ENCODE measurements at places on chromosomes 4 and X.

- DNase-seq = no peak
Measured at GRCh38 chr4:25013756-25014661, 16.7 kb downstream of the LGI2 start.

DNA sequence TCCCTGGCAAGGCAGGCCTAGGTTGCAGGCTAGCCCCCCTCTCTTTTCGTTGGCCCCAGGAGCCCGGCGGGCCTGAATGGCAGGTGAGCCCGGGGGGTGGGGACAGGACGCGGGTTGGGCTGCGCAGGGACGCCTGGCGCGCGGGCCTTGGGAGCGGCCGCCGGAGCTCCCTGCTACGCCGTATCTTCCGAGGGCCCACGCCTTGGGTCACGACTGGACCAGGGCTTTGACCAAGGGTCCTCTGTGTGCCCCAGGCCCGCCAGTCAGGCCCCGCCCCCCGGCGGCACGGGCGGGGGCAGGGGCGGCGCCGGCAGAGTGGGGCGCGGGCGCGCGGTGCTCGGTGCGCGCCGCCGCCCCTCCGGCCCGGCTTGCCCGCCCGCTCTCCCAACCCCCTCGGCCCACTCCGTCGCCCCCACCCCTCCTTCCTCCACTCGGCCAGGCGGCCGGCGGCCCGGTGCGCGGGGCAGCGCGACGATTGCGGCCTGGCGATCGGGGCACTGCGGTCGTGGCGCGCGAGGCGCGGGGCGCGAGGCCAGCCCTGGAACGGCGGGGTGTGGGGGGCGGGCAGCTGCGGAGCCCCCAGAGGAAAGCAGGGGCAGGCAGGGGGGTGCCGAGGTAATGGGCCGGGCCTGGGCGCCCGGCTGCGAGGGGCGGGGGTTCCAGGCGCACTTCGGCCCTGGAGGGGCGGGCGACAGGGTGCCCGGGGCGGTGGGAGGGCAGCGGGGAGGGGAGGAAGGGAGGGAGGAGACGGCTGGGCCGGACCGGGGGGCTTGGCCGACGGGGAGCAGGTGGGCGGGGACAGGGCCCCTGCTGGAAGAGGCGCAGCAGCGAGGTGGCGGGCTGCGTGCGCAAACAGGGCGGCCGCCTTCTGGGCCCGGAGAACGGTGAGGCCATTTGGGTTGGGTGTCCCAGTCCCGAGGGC is at the start of gene PRRG3:
Gene PRRG3 (plus strand): TSS at position 798 of the 922 bp plus-strand sequence. CDS start 3,357 bp downstream, outside the sequence.
- DNase-seq = no peak

DNA sequence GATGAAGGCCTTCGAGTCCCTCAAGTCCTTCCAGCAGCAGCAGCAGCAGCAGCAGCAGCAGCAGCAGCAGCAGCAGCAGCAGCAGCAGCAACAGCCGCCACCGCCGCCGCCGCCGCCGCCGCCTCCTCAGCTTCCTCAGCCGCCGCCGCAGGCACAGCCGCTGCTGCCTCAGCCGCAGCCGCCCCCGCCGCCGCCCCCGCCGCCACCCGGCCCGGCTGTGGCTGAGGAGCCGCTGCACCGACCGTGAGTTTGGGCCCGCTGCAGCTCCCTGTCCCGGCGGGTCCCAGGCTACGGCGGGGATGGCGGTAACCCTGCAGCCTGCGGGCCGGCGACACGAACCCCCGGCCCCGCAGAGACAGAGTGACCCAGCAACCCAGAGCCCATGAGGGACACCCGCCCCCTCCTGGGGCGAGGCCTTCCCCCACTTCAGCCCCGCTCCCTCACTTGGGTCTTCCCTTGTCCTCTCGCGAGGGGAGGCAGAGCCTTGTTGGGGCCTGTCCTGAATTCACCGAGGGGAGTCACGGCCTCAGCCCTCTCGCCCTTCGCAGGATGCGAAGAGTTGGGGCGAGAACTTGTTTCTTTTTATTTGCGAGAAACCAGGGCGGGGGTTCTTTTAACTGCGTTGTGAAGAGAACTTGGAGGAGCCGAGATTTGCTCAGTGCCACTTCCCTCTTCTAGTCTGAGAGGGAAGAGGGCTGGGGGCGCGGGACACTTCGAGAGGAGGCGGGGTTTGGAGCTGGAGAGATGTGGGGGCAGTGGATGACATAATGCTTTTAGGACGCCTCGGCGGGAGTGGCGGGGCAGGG is 568 bp downstream of the HTT start:
- DNase-seq = peak; percentile 23

GRCh38 chr4:100063355-100063754 is 113.3 kb upstream of the H2AZ1 start:
- peak; percentile 41 for DNase-seq

DNA sequence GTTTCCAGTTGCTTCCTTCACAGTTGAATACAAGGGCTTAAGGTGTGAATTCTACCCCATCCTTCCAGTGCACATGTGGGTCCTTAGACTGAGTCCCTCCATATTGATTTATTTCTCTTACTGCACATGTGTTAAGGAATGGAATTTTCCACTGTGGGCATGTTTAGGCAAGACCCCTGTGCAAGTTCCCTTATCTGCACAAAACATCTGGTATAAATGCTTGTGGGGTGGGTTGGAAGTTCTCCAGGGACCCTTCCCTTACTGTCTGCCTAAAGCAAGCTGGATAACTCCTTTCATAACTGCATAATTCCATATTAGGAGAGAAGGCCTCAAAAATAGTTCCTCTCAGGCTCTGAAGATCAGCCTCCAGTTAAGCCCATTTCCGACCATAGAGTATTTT is 570.9 kb downstream of the ADGRL3 start:
- no peak for DNase-seq

GRCh38 chr4:145097331-145097820 is 620 bp downstream of the ANAPC10 start:
- peak; percentile 8 for DNase-seq

GRCh38 chr4:176671532-176671931 is 121.2 kb downstream of the VEGFC start:
- no peak for DNase-seq

DNA sequence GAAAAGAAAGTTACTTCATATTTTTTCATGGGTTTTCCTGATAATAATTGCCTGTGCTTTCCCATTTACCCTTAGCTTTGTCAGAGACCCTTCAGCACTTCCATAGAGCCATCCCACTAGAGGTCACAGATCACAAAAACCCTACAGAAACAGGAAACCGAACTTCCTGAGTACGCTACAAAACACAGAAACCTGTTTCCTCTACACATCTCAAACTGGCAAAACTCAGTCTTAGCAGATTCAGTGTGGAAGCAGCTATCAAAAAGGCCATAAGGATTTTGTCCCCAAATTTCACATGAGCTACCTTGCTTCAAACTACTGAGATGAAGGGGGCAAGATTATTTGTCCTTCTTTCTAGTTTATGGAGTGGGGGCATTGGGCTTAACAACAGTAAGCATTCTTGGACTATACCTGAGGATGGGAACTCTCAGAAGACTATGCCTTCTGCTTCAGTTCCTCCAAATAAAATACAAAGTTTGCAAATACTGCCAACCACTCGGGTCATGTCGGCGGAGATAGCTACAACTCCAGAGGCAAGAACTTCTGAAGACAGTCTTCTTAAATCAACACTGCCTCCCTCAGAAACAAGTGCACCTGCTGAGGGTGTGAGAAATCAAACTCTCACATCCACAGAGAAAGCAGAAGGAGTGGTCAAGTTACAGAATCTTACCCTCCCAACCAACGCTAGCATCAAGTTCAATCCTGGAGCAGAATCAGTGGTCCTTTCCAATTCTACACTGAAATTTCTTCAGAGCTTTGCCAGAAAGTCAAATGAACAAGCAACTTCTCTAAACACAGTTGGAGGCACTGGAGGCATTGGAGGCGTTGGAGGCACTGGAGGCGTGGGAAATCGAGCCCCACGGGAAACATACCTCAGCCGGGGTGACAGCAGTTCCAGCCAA is at the start of gene MMRN1:
Gene MMRN1 (plus strand): TSS at position 206 of the 902 bp plus-strand sequence. CDS start 118 bp downstream, at position 324.
- DNase-seq = no peak

DNA sequence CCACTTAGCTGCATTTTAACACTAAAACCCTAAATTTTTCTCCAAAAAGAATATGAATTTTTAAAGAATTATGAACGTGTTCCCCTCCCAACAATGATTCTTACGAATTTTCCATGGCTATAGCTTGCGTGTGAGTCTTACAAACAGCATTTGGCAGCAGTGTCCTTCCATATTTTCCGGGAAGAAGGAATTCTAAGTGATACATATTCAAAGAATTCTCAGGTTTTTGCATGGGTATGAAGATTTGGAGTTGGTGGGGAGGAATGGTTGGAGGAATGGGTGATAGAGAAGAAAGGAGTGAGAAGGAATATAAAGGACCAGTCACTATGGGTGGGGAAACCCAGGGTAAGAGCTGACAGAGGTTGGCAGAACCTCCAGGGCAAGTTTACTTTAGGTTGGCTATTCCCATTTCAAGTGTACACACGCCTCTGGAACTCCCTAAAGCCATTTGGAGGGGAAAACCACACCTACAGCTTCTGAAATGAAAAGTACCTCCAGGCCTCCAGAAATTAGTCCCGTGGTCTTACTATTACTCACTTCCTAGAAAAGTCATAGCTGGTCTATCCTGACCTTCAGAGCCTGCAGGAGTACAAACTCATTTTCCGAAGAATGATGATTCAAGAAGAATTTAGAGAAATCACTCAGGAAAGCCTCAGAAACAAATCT is 420.8 kb upstream of the DIPK2B start:
- peak; percentile 78 for DNase-seq

DNA sequence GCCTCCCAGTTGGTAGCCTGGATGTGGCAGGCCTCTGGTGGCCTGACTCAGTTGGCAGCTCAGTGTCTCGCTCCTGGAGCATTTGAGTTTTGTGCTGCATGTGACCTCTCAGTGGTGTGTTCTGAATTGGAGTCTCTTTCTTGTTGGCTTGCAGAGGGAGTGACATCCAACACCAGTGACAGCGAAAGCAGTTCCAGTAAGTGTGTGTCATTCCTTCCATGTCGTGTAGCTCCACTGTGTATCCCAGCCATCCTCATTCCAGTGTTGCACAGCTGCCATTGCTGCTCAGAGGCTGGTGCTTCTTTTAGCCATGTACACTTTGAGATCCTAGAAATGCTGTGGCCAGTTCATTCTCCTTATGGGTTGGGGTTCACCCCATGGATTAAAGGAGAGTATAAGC is 52.4 kb downstream of the DLG3 start:
- no peak for DNase-seq

DNA sequence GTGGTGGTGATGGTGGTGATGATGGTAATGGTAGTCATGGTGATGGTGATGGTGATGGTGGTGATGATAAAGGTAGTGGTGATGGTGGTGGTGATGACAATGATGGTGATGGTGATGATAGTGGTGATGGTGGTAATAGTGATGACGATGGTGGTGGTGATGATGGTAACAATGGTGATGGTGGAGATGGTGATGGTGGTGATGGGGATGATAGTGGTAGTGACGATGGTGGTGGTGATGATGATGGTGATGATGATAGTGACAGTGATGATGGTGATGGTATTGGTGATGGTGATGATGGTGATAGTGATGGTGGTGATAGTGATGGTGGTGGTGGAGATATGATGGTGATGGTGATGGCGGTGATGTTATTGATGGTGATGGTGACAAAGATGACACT is 108.4 kb upstream of the NKX1-1 start:
- no peak for DNase-seq

DNA sequence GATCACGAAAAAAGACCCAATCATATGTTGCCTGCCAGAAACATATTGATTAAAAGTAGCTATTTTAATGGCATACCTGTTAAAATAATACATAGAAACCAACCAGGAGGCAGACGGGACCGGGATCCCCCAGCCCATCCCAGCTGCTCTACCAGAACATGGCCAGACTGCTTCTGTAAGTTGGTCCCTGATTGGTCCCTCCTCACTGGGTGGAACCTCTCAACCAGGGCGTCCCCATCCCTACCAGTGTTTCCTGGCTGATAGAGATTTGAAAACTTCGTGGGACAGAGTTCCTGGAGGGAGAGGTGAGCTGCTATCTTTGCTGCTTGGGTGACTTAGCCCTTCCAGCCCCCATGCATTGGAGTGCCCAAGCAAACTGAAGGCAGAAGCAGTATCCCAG is 256.2 kb downstream of the TRAM1L1 start:
- no peak for DNase-seq

GRCh38 chr4:88458104-88458740 is 1.3 kb downstream of the HERC5 start:
- no peak for DNase-seq

DNA sequence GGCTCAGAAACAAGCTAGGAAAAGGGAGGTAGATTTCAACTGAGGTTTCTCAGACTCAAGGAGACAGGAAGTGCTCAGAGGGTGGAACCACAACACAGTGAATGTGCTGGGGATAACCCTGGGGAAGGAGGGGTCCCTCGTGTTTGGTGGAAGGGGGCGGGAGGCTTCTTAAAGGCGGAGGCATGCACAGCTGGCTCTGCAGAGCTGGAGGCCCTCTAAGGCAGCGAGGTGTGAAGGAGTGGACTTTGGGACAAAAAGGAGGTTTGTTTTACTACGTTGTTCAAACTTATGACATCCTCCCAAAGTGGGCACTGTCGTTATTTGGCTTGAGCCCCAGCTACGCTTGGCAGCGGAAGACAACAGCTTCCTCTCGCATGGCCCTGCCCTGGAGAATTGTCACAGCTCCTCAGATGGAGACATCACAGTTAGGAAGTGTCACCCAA is 21.7 kb upstream of the MTM1 start:
- DNase-seq = no peak

DNA sequence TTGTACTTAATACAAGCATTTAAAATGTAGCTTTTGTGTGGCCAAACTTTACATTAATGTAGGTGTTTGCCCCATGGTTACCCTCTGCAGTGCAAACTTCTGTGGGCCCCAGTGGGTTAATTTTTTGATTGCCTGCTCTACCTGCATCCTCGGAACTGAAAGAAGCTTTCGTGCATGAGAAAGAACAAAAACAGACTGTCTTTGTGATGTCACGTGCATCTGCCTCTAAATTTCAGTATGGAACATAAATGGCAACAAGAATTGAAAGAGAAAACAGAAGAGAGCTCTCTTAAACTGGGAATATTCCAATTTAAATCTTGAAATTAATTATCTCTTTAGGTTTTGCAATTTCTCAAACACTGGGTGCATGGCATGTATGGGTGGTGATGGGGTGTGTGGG is 182.4 kb upstream of the LCORL start:
- no peak for DNase-seq

Data from PC-3 (cell line).